ENCODE measurements at places on chromosomes 4 and X.

DNA sequence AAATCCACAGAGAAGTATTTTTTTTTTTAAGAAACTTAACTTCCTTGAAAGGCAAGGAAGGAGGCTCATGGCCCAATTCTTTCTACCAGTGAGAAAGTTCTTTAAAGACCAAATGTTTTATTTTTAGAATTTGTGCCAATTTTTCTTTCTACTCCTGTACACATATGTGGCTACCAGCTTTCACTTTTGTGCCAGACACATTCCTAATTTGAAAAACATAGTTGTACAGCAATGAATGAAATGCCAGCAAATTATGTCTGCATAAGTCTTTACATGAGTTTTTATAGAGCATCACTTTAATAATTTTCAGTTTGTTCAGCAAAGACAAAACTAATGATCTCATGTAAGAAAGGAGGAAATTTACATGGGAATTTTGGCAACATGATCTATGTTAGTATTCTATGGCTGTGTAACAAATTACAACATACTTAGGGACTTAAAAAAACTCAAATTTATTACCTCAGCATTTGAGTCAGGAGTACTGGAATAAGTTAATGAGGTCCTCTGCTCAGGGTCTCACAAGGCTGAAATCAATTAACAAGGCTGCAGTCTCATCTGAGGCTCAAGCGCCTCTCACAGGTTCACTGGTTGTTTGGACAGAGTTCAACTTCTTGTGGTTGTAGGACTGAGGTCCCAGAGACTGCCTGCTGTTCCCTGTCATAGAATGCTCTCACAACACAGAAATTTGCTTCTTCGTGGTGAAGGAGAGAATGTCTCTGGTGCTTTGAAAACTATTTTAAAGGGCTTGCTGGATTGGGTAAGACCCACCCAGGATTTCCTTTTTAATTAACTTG is 678.2 kb upstream of the FAM241A start:
- DNase-seq = no peak

GRCh38 chr4:76856243-76857073 is 41.5 kb downstream of the SOWAHB start:
- DNase-seq = no peak

DNA sequence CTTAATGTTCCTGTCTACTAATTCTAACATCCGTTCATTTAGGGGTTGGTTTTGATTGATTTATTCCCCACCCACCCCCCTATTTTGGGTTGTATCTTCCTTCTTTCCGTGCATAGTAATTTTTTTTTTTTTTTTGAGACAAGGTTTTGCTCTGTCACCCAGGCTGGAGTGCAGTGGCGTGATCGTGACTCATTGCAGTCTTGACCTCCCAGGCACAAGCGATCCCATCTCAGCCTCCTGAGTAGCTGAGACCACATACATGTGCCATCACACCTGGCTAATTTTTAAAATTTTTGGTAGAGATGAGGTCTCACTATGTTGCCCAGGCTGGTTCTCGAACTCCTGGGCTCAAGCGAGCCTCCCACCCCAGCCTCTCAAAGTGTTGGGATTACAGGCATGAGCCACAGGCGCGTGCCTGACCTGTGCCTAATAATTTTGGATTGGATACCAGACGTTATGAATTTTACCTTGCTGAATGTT is 79.9 kb downstream of the ZFX start:
- DNase-seq = no peak

- no peak for DNase-seq
Measured at GRCh38 chr4:159444678-159445077, 341.8 kb downstream of the RAPGEF2 start.

DNA sequence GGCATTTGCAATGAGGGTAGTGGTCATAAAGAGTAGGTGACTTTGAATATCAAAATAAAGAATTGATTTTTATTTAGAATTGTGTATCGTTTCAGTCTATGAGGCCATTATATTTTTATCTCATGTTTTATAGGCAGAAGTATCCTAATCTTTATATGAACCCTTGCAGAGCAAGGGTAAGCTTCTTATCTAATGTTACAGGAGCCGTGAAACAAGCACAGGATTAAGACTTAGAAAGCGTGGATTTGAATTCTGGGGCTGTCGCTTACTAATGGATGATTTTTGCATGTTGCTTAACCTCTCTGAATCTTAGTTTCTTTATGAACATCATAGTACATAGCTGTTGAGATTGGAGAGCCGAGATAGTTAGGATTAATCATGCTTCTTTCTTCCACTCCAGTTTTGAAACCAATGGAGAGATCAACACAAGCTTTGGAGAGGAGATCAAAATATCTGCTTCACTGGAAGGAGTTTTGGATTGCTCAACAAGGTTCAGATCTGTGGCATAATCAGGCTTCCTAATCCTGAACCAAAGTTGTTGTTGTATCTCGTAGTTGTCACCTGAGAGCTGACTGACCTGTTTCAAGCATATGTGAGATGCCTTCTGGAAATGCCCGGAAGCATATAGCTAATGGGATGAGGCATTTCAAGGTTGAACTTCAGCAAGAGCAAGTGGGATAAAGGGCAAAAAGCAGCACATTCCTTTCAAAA is 166.9 kb upstream of the GK2 start:
- DNase-seq = no peak

GRCh38 chr4:54173281-54173912 is 55.7 kb upstream of the PDGFRA start:
- DNase-seq = no peak

DNA sequence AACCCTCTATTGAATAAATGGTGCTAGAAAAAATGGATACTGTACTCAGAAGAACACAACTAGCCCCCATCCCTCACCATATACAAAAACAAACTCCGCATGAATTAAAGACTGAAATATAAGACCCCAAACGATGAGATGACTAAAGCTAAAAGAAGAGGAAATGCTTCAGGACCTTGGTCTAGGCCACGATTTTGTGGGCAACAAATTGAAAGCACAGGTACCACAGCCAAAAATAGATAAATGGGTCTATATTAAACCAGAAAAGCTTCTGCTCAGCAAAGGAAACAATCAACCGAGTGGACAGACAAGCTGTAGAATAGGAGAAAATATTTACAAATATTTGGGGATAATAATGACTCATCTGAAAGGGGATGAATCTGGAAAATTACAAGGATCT is 86.4 kb upstream of the DHRSX start:
- no peak for DNase-seq

DNA sequence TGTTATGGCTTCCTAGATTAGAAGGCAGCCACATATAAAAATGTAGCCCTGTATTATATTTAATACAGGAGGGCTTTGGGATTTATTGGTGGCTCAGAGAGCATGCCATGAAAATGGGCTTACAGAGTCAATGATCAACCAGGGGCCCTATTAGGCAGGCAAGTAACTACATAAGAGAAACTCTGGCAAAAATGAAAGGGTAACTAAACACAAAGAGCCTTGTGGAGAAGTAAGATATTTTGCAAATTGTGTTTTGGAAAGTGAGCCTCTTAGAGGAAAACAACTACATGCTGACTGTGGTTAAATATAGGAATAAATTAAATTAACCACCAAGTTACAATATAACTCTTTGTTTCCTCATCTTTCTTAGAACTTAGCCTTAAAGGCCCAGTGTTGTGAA is 5.5 kb downstream of the SAT1 start:
- DNase-seq = no peak

DNA sequence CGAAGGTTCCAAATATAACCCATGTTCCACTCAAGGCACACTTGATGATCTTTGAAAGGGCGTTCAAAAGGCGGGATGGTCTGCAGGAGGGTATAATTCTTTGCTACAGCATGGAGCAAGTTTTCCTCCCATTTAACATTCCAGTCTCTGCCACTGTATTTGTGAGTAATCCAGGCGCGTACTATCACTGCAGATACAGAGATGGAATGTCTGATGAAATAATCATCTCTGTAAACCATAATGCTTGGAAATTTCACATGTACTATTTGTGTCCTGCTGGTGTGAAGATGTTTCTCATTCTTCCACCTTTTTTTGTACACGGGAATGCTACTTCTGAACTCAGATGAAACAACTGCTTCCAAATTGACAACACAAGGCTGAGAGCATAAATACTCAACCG is 15.5 kb downstream of the SEL1L3 start:
- no peak for DNase-seq

- DNase-seq = no peak
Measured at GRCh38 chr4:21544415-21544814, 404.2 kb downstream of the KCNIP4 start.

DNA sequence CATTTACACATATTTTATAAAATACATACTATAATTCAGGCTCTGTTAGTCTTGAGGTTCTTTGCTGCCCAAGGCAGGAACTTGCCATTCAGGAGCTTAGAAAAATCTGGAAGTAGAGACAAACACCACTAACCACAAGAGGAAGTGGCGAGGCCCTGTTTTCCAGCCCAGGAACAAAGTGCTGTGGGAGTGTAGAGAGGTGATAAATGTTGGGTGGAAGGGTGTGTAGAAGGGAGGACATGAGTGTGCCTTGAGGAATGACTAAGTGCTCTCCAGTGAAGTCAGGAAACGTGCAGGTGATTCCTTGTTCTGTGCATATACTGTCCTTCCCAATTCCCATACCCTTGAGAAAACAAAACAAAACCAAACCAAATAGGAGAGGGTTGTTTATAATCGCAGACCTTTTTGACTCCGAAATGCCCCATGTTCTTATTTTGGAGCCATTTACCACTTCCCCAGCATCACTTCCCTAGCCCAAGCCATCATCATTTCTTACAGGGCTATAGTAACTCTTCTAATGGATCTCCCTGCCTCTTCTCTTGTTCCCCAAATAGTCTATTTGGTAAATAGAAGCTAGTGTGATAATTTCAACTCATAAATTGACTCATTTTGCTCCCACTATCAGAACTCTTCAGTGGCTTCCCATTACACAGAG is 83.2 kb downstream of the GPAT3 start:
- no peak for DNase-seq

GRCh38 chr4:5890063-5890727 is 2.7 kb downstream of the CRMP1 start:
- DNase-seq = peak; percentile 76

- DNase-seq = no peak
Measured at GRCh38 chr4:140626661-140627376, 58.1 kb upstream of the UCP1 start.

DNA sequence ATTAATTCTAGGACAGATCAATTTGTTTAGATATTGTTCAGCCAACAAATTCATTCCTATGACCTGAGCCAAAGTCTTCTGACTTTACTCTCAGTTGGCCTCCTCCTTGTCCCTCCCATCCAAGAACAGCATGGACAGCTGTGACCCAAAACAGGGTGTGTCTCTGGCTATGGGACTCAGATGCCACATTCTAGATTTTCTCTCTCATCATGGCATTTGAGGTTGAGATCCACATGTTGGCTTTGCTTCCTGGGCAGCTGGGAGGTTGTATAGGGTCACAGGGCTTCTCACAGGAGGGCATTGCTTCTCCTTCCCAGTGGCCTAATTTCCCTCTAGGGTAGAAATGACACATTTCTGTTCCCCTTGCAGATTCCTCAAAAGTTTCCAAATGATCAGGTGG is 22.6 kb upstream of the EGF start:
- DNase-seq = no peak

DNA sequence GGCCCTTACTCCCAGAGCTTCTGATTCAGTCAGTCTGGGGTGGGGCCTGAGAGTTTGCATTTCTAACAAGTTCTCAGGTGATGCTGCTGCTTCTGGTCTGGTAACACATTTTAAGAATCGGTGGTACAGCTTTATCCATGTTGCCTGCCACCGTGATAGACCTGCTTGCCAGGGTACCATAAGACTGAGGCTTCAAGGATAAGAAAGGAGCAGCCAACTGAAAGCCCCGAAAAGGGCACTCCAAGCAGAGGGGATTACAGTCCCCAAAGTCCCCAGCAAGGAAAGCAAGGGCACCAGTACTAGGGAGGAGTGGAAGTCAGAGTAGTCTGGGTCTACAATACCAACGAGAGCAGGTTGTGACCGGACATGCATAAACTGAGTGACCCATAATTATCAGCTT is 49.8 kb downstream of the APOO start:
- no peak for DNase-seq

GRCh38 chr4:104217526-104217925 is 277.2 kb downstream of the CXXC4 start:
- DNase-seq = no peak

DNA sequence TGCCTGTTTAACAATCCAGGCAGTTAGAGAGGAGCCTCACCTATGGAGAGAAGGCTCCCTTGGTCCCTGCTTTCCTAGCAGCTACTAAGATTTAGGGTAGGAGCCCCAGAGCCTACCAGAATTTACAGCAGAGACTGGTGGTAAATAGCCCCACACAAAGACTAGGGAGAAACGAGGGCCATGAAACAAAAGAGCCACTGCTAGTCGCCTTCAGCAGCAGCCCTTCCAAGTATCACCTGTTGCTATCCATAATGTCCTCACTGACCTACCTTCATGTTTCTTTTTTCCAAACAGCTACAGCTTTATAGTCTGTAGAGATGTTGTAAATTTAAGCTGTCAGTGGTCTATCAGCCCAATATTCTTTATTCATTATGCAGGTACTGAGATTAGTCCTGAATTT is 25.3 kb downstream of the ARHGEF6 start:
- no peak for DNase-seq

DNA sequence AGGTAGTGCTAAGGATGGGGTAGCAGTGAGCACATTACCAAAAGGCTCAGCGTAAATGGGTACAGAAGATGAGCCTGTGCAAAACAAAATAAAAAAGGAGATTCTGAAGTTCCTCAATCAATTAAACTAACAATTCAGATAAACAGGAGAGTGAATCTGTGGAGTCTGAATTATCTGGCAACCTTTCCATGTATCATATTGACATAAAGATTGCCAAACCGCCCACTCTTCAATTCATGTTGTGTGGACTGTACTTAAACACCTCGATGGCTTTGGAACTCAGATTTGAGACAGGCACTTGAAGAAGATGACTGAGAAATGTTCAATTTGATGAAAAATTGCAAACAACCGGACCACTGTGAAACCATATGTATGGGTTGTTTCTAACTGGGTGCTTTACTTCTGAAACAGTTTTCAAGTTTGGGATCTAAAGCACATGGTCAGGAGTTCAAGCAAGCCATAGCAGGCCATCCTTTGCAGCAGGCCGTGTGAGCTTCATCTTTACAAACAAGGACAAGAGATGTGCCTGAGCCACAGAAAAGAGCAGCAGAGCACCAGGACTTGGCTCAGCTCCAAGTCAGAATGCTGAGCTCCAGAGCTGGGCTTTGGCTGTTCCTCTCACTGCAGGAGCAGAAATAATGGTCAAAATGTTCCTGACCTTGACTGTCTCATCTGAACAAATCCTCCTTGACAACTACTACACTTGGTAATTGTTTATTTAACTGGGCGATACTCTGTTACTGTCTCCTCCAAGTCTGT is 108.1 kb downstream of the MGST2 start:
- DNase-seq = no peak

- no peak for DNase-seq
Measured at GRCh38 chr4:11741190-11741652, 312.5 kb upstream of the HS3ST1 start.

DNA sequence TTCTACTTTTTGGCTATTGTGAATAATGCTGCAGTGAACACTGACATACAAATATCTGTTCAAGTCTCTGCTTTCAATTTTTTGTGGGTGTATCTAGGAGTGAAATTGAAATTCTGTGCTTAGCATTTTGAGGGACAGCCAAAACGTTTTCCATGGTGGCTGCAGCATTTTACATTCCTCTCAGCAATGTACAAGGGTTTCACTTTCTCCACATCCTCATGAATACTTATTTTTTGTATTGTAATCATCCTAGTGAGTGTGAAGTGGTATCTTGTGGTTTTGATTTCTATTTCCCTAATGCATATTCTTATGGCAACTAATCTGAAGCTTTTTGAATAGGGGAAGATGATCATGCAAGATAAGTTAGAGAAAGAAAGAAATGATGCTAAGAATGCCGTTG is 40.3 kb downstream of the HSPA4L start:
- DNase-seq = no peak
